Muscle of leg (tissue), 16 donors: ENCODE measurements at places on chromosomes 3 and 15. TPM values are rescaled to one million over a fixed set of nuclear protein-coding genes. Genes with fewer than 3 reads are reported as not detected.

GRCh38 chr3:33897306-33897705 is 98.9 kb downstream of the PDCD6IP start:
- H3K27me3 ChIP-seq = no peaks in the 10 kb centered on the region
- H3K4me3 ChIP-seq = no peak overlapping the region
- DNase-seq = no peak
- no peaks in the 10 kb centered on the region for H3K4me1 ChIP-seq
- H3K36me3 ChIP-seq = no peaks in the 10 kb centered on the region

DNA sequence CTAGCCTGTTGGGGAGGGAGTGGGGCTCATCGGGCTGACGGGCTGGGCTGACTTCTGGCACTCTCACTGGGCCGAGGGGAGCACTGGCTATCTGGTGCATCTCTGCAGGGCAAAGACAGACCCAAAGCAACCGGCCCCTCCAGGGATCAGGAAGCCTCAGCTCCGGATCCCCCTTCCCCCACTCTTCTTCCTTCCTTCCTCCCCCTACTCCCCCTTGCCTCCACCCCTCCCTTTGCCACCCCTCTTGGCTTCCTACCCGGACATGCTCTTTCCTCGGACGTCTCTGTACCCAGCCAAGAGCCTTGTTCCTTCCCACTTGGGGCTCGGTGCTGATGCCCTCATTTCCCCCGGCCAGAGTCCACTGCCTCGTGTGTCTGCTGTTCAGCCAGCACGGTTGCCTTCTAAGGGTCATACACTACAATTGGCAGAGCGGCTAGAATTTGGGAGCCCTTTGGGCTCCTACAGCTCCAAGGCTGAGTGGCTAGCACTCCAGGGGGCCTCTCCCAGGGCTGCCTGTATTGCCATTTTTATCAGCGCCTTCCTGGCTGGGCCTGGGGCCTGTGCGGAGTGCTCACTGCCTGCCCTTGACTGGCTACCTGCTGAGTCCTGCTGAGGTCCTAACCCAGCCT is 10.9 kb downstream of the SEMA3F start:
- no peaks in the 10 kb centered on the region for H3K27me3 ChIP-seq
- H3K36me3 ChIP-seq = no peaks in the 10 kb centered on the region
- H3K4me1 ChIP-seq = peaks cover 96% of the 10 kb centered on the region
- no peak overlapping the region for H3K4me3 ChIP-seq
- DNase-seq = peak; percentile 57
- peak overlapping the region; percentile 71 for H3K27ac ChIP-seq

GRCh38 chr3:31409389-31409788 is 123.3 kb upstream of the STT3B start:
- no peak overlapping the region for H3K4me3 ChIP-seq
- peaks cover 4% of the 10 kb centered on the region for H3K4me1 ChIP-seq
- no peak for DNase-seq
- H3K36me3 ChIP-seq = no peaks in the 10 kb centered on the region

- H3K27ac ChIP-seq = no peak overlapping the region
- H3K27me3 ChIP-seq = no peaks in the 10 kb centered on the region
- H3K36me3 ChIP-seq = no peaks in the 10 kb centered on the region
- DNase-seq = no peak
- H3K4me3 ChIP-seq = no peak overlapping the region
Measured at GRCh38 chr3:41575724-41576123, 376.4 kb downstream of the CTNNB1 start.

The RTP1 gene
- polyA plus RNA-seq = not detected

- peaks cover 15% of the 10 kb centered on the region for H3K4me1 ChIP-seq
- no peak overlapping the region for H3K4me3 ChIP-seq
- DNase-seq = no peak
- no peak overlapping the region for H3K27ac ChIP-seq
- no peaks in the 10 kb centered on the region for H3K36me3 ChIP-seq
Measured at GRCh38 chr3:184227481-184227935, 1.9 kb upstream of the VWA5B2 start.
